CMK (cell line): ENCODE measurements at places on chromosomes 4 and X.

- DNase-seq, result peak; percentile 41
Observed at GRCh38 chr4:101346351-101347266, 717 bp downstream of the PPP3CA start.

DNA sequence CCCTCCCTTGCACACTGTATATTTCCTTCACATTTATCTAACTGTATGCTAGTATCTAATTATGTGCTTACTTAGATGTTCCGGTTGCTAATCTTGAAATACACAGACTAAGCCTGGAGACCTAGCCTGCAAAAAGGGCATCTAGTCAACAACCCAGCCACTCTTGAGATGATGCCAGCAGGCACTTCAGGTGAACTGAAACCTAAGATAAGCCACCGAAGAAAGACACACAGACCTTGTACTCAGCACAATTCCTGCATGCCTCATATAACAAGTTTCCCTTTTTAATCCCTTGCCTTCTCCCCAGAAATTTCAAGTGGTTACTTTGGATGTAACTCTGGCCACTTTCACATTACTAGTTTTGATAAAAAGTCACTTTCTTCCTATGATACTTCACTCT is 2506.6 kb downstream of the ARAP2 start:
- no peak for DNase-seq

GRCh38 chrX:118345045-118345463 is 852 bp upstream of the WDR44 start:
- DNase-seq, result no peak

GRCh38 chr4:167541286-167541685 is 307.0 kb upstream of the SPOCK3 start:
- DNase-seq, result no peak

DNA sequence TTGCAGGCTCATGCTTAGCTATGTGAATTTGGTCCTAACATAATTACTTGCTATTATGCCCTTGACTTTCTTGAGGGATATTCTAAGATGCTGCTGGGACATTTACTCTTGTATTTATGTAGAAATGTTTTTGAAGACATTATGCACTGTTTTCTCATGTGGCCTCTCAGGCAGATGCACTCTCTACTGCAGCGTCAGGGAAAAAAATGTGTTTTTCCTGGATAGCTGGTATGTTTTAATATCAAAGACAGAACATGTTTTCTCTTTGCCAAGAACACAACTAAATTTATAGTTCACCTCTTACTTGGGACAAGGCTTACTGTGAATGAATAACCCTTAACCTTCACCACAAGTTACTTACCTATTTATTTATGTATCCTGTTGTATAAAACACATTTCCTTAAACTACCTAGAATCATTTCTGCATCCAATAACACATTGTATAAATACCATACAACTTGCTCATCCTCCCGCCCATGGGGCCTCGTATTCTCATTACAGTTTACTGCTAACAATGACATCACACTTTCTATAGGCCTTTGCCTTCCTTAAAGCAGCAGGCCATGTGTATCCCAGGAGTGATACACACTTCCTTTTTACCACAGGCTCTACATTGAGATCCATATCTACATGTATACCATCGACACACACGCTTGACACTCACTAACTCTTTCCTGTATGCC is 178.7 kb downstream of the SLIT2 start:
- no peak for DNase-seq

DNA sequence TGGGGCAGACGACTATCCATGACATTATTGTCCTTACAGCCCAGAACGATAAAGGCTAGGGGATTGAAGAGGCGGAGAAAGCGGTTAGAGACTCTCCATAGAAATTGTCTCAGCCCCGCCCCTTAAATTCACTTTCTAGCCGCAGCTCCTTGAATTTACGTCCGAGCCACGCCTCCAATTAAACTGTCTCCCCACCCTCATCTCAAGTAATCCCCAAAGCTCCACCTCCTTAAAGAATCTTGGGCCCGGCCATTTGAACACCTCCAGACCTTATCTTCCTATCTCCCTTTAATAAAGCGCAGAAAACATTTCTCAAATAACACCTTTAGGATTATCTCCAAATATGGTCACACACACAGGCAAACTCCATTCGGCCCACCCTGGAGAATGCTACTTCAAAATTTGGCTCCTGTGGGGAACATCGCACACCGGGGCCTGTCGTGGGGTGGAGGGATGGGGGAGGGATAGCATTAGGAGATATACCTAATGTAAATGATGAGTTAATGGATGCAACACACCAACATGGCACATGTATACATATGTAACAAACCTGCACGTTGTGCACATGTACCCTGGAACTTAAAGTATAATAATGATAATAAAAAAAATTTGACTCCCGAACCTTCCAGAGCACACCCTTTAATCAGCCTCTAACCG is 7.2 kb upstream of the MAGIX start:
- DNase-seq, result peak; percentile 82

- DNase-seq, result no peak
Observed at GRCh38 chr4:98564852-98565251, 93.6 kb downstream of the TSPAN5 start.

DNA sequence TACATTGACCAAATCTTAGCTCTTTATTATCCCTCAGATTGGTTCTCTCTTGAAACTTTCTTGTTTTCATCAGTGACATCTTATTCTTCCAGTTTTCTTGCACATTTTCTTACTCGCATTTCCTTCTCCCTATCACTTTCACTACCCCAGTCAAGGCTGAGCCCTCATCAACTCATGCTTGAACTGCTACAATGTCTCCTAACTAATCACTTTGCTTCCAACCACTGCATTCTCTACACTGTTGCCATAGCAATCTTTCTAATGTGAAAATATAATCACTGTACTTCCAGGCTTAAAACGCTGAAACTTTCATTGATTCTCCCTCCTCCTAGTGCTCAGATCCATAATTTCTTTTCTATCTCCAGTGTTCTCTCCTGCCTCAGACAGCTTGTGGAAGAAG is 22.2 kb upstream of the LPAR4 start:
- no peak for DNase-seq

DNA sequence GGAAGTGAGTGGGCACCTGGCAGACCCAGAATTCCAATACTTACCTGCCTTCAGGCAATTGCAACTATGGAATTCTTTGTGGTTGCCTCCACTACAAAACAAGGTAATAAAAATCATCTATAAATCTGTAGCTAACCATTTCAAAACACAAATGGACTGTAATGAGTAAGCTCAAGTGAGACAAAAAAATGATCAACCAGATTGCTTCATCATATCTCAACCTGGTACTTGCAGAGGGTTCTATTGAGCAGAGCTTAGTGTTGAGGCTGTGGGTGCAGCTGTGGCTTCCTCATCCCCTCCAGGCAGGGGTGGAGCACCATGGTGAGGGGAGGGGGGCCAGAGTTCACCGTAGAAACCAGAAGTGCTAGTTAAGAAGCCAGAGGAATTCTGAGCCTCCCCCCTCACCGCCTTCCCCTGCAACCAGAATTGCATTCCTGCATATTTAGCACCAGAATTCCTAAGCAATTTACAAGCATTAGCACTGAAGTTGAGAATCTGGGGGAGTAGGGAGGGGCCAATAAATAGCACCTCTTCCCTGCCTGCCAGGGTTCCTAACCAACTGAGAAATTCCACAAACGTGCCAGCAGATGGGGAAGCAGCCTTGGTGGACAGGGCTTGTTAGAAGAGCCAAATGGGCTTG is 11.5 kb downstream of the CTAG1A start:
- no peak for DNase-seq

DNA sequence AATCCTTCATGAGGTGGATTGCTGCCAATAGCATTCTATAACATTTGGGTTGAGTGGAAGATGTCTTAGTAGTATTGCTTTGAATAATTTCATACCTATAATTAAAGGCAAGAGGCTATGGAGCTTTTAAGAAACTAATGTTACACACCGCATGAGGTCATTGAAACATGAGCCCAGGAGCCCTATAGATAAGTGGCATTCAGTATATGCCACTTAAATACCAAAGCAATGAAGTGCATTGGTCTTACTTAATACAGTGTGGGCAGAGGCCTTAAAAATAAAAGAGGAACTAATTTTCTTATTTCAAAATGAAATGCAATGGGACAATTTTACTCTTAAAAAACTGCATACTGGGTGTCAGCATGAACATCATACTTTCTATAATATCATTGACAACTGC is 47.5 kb downstream of the SPATA18 start:
- DNase-seq, result no peak

DNA sequence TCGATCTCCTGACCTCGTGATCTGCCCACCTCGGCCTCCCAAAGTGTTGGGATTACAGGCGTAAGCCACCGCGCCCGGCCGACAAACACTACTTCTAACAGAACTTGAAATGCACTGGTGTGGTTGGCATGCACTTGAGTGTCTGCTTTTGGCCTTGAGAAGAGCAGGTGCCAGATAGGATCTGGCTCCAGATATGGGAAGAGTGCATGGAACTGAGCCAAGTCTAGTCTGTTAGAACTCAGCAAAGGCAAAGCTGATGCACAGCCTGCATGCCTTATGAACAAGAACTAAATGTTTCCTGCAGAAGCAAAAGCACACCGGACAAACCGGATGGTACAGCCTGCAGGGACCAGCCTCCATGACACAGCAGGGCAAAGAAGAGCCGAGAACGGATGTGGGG is 35.1 kb upstream of the TBL1X start:
- no peak for DNase-seq

GRCh38 chr4:98222306-98222705 is 38.9 kb upstream of the RAP1GDS1 start:
- DNase-seq, result no peak

DNA sequence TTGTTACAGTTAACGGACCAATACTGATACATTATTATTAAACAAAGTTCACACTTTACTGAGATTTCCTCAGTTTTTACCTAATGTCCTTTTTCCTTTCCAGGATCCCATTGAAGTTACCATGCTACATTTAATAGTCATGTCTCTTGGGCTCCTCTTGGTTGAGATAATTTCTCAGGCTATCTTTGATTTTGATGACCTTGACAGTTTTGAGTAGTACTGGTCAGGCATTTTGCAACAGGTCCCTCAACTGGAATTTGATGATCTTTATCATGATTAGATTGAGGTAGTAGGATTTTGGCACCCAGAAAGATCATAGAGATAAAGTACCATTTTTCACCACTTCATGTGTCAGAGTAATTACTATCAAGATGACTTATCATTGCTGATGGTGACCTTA is 53.8 kb downstream of the NDNF start:
- DNase-seq, result no peak

DNA sequence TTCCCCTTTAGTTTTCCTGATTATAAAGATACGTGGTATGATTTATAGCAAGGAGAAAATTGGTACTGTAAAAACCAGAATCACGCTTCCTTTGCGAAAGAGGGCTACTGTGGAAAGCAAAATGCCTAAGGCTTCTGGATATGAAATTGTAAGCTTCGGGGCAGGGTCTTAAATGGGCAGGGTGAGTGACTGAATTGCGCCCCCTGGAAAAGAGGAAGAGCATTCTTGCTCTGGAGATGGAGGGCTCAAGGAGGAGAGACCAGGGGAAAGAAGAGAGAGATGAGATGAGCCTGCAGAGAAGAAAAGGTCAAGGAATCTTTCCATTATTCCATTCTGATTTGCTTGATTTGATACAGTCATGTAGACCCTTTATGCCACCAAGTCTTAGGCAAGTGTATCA is 13.1 kb upstream of the ETNPPL start:
- DNase-seq, result no peak

DNA sequence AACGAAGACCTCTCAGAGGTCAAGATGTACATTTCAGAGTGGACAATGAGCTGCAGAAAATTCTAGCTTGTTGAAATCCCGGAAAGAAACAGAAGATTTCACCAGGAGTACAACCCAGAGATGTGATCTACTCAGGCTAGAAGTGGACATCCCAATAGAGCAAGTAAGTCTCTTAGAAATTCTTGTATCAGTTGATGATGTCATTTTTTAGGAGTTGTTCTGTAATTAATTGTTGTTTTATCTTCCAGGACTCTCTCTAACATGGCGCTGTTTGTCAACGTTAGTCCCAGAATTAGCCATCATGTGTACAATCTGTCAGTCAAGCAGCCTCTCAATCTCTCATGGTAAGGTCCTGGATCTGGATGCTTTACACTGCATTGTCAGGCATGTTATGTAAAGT is 174.4 kb downstream of the GRIA3 start:
- DNase-seq, result no peak

- DNase-seq, result no peak
Observed at GRCh38 chr4:14095831-14096230, 468.3 kb upstream of the BOD1L1 start.

- no peak for DNase-seq
Observed at GRCh38 chr4:182263562-182263961, 20.4 kb downstream of the TENM3 start.

GRCh38 chr4:55912249-55912648 is 36.5 kb upstream of the CEP135 start:
- DNase-seq, result no peak
